GM12892 (cell line): ENCODE measurements at places on chromosomes 1 and 21.

- no peak for DNase-seq
These were observed 142.5 kb downstream of the TIAM1 start for GRCh38 chr21:31201548-31201947.

DNA sequence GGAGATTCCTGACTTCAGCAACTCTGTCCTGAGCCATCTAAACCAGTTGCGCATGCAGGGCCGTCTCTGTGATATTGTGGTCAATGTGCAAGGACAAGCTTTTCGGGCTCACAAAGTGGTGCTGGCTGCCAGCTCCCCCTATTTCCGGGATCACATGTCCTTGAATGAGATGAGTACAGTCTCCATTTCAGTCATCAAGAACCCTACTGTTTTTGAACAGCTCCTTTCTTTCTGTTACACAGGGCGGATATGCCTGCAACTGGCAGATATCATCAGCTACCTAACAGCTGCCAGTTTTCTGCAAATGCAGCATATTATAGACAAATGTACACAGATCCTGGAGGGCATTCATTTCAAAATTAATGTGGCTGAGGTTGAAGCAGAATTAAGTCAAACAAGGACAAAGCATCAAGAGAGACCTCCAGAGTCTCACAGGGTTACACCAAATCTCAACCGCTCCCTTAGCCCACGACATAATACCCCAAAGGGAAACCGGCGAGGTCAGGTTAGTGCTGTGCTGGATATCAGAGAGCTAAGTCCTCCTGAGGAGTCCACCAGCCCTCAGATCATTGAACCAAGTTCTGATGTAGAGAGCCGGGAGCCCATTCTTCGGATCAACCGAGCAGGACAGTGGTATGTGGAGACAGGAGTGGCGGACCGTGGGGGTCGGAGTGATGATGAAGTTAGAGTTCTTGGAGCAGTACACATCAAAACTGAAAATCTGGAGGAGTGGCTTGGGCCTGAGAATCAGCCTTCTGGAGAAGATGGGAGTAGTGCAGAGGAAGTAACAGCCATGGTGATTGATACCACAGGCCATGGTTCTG is 2.3 kb downstream of the ZBTB37 start:
- peak; percentile 27 for DNase-seq

- DNase-seq = no peak
These were observed 43.8 kb downstream of the RUNX3 start for GRCh38 chr1:24886241-24886640.

DNA sequence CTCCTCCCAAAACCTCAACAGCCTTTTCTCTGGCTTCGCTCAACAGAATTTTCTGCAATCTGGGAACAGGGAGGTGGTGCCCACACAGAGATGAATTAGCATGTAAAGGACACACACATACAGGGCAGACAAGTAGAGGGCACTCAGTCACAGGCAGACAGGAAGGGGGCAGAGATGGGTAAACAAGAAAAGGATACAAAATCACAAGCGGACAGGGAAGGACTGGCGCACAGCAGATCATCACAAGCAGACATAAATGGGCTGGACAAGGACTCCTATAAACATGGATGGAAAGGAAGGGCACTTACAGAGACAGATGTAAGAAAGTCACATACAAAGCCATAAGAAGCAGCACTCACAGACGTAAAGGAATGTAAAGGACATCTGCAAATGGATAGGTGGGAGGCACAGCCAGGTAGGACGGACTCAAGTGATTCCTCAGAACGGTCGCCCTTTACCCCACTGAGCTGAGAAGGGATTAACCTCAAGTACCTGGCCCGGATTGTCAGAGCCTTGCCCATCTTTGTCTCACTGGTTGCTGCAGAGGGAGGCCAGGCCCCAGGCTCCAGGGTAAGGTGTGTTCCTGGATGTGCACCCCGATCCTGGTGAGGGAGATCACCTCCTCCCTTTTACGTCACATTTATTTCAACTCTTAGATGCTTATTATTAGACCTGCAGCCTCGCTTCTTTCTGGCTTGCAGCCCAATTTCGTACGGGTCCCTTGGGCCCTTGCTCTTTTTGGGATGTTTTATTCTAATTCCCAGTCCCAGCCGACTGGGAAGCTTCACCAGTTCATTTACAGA is 836 bp upstream of the PRCC start:
- no peak for DNase-seq

GRCh38 chr1:23591460-23592208 is 32.3 kb upstream of the ID3 start:
- DNase-seq = no peak

- no peak for DNase-seq
These were observed 5.3 kb upstream of the GADD45A start for GRCh38 chr1:67679691-67680090.

GRCh38 chr1:152190589-152190988 is 31.6 kb upstream of the RPTN start:
- no peak for DNase-seq

- DNase-seq = no peak
These were observed 69.4 kb downstream of the SPATA6 start for GRCh38 chr1:48402599-48402998.

- no peak for DNase-seq
These were observed 97.5 kb upstream of the CTTNBP2NL start for GRCh38 chr1:112298558-112298957.

GRCh38 chr1:32509939-32510338 is 29.3 kb upstream of the ZBTB8A start:
- no peak for DNase-seq

GRCh38 chr1:206949208-206949607 is 2.9 kb upstream of the PIGR start:
- no peak for DNase-seq

GRCh38 chr1:43954036-43954435 is 7.3 kb downstream of the IPO13 start:
- no peak for DNase-seq

DNA sequence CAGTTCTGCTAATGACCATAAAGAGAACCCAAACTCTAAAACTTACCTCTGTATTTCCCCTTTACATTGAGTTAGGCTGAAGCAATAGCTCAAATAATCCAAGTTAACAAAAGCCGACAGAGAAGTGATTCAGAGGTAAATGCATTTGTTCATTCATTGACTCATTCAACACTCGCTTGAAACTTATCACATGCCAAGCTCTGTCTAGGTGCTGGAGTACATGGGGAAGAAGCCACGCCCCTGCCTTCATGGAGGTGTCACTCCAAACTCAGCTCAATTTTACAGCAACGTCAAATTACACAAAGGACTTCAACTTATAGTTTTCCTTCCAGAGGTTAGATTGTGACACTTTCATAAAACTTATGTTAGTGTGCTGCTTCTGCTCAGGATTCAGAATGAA is 45.8 kb downstream of the SLC25A24 start:
- DNase-seq = no peak

- no peak for DNase-seq
These were observed 1.9 kb upstream of the ARID1A start for GRCh38 chr1:26693599-26694572.

- DNase-seq = no peak
These were observed 23.7 kb upstream of the ACTL8 start for GRCh38 chr1:17731460-17731859.

GRCh38 chr1:218957971-218958370 is 215.7 kb upstream of the LYPLAL1 start:
- DNase-seq = no peak

GRCh38 chr1:26915204-26915842 is 1.5 kb upstream of the NR0B2 start:
- DNase-seq = no peak

GRCh38 chr1:17768651-17769241 is 13.6 kb downstream of the ACTL8 start:
- DNase-seq = no peak

- DNase-seq = no peak
These were observed 5.1 kb upstream of the ARNT start for GRCh38 chr1:150881331-150882070.

- DNase-seq = no peak
These were observed 26.8 kb downstream of the CCN1 start for GRCh38 chr1:85607126-85607920.

DNA sequence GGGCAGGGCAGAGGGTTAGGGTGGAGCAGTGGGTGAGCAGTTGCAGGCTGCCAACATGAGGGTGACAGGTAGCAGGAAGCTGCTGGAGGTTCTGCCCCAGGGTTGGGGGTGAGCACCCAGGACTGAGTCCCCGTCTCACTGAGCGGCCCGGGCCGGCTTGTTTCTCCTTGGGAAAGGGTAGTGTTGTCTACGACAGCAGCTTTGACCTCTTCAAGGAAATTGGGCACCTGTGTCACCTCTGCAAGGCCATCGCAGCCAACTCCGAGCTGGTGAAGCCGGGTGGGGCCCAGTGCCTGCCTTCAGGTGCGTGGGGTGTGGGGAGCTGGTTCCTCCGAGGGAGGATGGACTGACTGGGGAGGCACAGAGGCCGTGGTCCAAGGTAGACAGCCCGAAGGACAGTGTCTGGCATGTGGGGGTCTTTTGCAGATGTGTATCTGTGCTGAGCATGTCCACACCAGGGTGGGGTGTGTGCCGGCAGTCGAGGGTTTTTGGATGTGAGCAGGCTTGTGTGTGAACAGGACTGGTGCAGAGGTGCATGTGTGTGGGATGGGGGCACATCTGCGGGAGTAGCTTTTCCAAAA is 51.9 kb downstream of the DISP3 start:
- DNase-seq = no peak

DNA sequence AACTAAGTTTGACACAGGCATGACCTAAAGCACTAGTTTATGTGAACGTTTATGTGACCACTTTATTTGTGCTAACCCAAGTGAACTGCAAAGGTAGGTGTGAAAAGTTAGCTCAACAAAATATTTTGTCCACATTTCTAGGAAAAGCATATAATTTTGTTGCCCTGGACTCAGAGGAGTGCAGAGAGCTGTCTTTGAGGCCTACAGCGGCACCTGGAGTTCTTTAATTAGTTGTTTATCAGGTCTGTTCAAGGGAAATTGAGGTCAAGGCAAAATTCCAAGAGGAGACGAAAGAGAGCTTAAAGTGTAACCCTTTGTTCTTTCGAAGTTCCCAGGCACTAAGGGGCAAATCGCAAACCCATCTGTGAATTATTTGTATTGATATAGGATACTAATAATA is 1.3 kb downstream of the GIPC2 start:
- DNase-seq = no peak
